SK-N-SH (cell line): ENCODE measurements at places on chromosomes 4 and X. TPM values are rescaled to one million over a fixed set of nuclear protein-coding genes. Genes with fewer than 3 reads are reported as not detected.

The SEL1L3 gene
- 2.2 and 3.7 TPM in 2 replicates for polyA plus RNA-seq

The SPANXB1 gene
- polyA plus RNA-seq, result not detected in 2 replicates

The ADAM29 gene
- polyA plus RNA-seq, result not detected in 2 replicates

The FGF5 gene
- polyA plus RNA-seq, result 17.7 and 22.8 TPM in 2 replicates

The GIMD1 gene
- not detected in 2 replicates for polyA plus RNA-seq

The MUC7 gene
- polyA plus RNA-seq, result not detected in 2 replicates

The AREG gene
- polyA plus RNA-seq, result not detected in 2 replicates

The CFAP99 gene
- polyA plus RNA-seq, result 0.13 and 0.55 TPM in 2 replicates

The ATP2B3 gene
- polyA plus RNA-seq, result 0.16 and 0.18 TPM in 2 replicates

The CT47B1 gene
- polyA plus RNA-seq, result not detected in 2 replicates

The GBA3 gene
- not detected in 2 replicates for polyA plus RNA-seq
